Stimulated activated CD4-positive, alpha-beta T cell treated with anti-CD3 and anti-CD28 coated beads, Interleukin-1b, Interleukin-23, amount 100 ng/mL, for 48 hours (primary cell): ENCODE measurements at places on chromosomes 12 and 14.

GRCh38 chr12:4556735-4557530 is 5.1 kb upstream of the DYRK4 start:
- DNase-seq, result no peak

GRCh38 chr12:48157018-48157888 is at the start of gene ASB8:
Gene ASB8, minus strand, starts transcription at chr12:48157515. Its CDS starts 4,019 bp downstream, at chr12:48153496.
- DNase-seq, result peak; percentile 99

DNA sequence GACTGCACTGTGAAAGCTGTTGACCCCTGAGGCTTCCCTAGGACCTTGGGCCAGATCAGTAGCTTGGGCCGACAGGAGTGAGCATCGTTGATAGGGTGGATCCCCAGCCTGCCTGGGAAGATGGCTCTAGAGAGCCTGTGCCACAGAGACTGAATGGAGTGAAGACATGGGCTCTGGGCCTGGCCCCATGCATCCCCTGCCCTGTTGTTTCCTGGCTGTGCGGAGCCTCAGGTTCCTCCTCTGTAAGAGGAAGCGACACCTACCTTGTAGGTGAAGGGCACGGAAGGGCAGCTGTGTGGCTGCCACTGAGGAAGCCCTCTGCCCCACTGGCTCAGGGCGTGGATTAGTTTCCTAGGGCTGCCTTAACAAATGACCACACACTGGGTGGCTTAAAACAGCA is 23.9 kb downstream of the PLEKHG3 start:
- DNase-seq, result no peak

- DNase-seq, result no peak
Measured at GRCh38 chr12:108378926-108379325, 39.8 kb upstream of the CMKLR1 start.

- DNase-seq, result no peak
Measured at GRCh38 chr14:77000340-77001270, 27.9 kb downstream of the IRF2BPL start.

DNA sequence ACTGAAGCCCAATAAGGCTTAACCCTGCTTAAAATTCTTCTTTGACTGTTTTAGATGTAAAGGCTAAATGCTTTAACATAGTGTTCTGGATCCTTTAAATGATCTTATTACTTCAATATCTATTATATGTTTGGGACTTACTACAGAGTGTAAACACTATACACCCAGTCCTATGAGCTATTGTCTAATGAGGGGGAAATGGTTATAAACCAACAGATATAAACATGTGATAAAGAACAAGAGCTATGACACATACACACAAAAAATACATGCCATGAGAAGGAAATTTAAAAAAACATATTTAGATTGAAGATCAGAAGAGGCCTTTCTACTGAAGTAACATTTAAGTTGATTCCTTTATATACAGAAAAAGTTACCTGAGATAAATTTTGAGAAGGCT is 505.1 kb downstream of the FOXG1 start:
- DNase-seq, result no peak

DNA sequence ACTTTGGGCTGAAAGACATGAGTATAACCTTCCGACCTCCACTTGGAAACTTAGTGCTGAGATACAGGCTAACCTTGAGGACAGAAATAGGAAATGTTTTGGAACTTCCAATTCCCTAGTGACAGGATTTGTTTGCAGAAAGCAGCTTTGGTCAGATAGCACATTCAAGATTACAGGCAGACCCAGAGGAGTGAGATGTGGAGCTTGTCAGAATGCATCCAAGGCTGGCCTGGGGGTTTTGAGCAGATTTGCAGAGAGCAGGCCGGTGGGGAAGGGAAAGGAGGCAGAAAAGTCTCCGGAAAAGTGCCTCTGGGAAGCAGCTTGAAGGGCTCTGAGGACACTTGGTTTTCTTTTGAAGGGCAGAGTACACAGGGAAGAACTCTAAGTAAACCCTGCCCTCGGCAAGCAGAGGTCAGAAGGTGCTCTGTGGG is 180.3 kb downstream of the ETV6 start:
- no peak for DNase-seq

DNA sequence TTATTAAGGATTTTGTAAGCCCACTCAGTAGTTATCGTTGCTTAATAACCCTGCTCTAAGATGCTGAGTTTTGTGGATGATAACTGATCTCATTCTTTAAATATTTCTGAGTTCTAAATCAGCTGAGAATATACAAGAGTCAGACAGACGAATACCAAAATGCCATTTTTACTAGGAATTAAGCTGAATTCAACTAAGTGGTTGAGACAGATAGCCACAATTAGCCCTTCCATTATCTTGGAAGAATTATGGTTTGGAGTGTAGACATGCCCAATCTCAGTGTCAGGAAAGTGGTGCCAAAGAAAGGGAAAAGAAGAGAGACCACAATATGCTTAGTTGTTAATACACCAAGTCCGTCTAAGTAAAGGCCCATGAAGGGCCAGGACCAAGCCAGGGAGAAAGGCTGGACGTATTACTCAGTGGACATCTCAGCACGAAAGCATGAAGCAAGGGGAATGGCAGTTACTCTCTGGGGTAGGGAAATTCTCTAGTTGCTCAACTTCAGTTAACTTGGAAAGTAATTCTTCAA is 58.6 kb downstream of the KCNA5 start:
- DNase-seq, result no peak

DNA sequence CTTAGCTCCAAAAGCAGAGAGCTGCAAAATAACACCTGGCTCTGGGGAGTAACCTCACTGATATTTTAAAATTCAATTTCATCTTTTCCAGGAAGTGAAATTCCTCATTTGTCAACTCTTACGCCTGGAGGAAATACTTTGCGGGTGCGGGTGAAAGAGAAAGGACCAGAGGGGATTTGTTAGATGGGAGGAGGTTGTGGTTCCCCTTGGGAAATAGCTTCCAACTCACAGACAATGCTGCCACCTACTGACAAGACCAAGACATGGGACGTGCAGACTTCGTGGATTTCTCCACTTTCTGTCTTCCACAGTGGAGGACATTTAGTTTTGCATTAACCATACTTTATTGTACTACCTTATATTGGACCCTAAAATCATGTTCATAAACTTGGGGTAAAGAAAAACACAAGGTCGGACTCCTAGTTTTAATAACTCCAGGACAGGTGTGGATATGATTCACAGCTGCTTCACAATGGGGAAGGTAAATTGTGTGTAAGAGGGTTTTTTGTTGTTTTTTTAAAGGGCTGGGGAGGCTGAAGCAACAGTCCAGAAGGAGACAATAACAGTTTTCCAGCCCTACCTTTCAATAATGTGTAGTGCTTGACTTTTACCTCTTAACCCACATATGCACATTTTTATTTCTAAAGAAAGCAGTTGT is 10.8 kb downstream of the FBXL14 start:
- DNase-seq, result peak; percentile 65

DNA sequence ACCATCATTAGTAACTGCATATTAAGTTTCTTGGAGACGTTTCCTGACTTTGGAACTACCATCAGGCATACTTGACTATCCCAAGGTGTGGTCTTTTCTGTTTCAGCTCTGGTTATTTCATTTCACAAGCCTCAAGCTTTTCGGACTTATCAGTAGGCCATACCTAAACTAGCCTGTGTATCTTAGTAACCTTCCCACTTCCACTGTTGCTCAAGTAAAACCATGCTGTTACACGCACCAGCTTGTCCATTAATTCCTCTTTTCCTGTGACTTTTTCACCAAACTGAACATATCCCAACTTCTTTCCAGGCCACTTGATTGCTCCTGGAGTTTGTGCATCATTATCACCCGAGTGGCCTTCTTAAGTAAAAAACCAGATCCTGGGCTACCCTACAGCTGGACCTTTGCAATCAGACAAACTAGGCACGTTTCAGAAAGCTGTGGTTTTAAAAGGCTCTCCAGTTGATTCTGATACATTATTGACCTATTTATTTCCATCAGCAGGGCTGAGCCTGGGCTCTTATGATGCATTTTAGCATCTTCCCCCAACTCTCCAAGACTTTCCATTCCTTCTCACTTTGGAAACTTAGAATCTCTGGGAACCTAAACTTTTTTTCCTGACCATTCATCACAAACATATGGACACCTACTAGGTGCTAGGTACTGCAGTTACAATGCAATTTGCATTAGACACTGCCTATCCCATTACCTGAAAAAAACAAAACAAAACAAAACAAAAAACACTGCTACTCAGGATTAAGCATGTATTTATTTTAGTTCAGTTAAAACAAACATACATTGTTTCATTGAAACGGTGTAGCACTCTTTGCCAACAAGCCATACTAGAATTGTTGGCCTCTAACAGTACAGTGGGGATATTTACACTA is 14.9 kb downstream of the SLC38A2 start:
- no peak for DNase-seq

- no peak for DNase-seq
Measured at GRCh38 chr12:52360663-52361271, 6.5 kb downstream of the KRT85 start.

DNA sequence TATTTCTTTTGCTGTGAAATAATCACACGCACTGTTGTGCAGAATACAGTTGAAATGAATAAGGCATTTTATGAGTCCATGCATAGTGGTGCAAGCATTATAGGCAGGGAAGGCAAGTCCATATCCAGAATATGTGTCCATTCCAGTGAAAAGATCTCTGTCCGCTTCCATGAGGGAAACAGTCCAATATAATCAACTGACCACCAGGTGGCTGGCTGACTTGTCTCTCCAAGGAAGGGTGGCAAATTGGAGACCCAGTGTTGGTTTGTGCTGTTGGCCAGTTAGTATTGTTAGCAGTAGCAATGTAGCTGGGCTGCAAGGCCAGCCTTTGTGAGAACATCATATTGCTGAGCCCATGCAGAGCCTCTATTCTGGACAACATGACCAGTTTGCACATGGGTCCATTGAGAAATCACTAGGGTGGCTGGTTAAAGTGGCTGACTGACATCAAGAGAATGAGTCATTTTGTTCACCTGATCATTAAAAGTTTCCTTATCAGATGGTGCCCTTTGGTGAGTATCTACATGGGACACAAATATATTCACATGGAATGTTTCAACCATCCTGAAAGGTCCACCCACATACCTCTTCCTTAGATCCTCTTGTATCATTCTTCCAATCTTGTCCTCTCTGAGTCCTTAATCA is 17.3 kb upstream of the YAF2 start:
- DNase-seq, result no peak

- no peak for DNase-seq
Measured at GRCh38 chr14:33569821-33570687, 380.8 kb downstream of the EGLN3 start.

GRCh38 chr12:121494093-121494787 is 86.6 kb downstream of the KDM2B start:
- DNase-seq, result peak; percentile 50

GRCh38 chr14:102589761-102590290 is 2.6 kb upstream of the RCOR1 start:
- DNase-seq, result no peak

DNA sequence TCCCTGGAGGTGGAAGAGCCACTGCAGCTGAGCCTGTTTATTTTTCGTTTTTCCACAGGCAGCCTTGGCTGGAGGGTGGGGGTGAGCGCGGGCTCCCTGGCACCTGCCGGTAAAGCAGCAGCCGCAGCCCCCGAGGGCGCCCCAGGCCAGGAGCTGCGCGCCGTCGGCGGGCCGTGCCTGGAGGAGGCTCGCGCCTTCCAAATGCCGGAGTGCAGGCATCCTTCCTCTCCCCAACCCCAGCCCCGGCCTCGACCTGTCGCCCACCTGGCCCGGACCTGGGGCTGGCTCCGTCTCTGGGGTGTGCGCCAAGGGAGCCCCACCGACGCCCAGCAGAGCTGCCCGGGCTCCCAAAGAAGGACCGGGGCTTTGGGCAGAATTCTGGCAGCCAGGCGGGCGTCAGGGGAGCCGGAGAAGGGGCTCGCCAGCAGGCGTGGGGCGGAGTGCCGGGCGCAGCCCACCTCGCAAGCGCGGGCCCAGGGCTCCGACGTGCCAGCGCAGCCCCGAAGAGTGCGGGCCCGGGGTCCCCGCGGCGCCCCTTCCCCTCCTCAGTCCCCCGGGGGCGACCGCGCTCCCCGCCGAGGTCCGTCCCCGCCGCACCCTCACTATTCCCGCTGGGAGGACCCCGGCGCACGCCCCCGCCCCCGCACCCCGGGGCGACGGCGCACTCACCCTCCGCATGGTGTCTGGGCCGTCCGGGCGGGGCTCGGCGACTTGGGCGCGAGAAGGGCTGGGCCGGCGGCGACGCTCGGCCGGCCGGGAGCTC is 130.3 kb downstream of the NDUFA12 start:
- DNase-seq, result no peak

- peak; percentile 21 for DNase-seq
Measured at GRCh38 chr12:14993537-14994266, 20.9 kb downstream of the PDE6H start.

DNA sequence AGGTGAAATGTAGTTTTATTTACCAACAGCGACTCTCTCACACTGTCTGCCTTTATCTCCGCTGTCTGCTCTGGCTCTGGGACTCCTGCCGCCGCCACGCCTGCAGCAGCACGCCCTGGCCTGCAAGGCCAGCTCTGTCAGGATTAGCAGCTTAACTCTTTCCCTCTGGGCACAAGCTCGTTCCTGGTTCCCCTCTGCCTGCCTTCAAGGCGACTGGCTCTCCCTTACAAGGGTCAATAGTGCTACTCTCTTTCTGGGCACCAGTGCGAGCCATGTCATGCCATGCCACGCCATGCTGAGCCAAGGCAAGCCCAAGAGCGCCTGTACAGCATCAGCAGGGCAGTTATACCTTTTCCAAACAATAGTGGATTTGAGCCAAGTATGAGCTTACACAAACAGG is 3.6 kb upstream of the CLEC2B start:
- DNase-seq, result no peak

GRCh38 chr14:24834956-24835355 is 201.0 kb upstream of the GZMB start:
- no peak for DNase-seq

GRCh38 chr14:68790644-68791077 is 2.2 kb downstream of the ZFP36L1 start:
- peak; percentile 78 for DNase-seq

DNA sequence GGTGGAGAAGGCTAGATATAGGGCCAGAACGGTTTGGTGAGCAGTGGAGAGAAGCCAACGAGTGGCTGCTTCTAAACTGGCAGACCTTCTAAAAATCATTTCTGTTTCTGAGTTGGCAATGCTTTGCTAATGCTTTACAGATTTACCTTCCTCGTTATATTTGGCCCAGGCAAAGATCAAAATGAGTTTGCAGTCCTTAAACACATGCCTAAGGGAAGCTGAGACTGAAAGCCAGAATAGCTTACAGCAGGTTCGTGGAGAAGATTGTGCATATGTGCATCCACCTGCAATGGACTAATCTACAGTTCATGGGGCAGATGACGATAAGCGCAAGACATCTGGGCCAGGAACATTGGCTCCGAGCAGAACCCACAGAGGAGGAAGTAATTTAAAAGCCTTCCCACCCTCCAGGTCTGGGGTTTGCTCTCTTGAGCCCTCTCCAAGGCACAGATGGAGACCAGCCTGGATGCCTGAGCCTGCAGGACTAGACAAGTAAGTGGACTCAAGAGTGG is 99.4 kb downstream of the NINJ2 start:
- DNase-seq, result no peak

GRCh38 chr12:130970165-130970907 is 16.6 kb downstream of the ADGRD1 start:
- DNase-seq, result no peak

- DNase-seq, result no peak
Measured at GRCh38 chr14:77859934-77860570, 60.1 kb downstream of the ADCK1 start.
